ENCODE measurements at places on chromosomes 12 and 14. TPM values are rescaled to one million over a fixed set of nuclear protein-coding genes. Genes with fewer than 3 reads are reported as not detected.

MANSC4 gene
- total RNA-seq: 0.29 TPM

DPPA3 gene
- total RNA-seq: 0.81 TPM

KLRC1 gene
- total RNA-seq: not detected

KRT72 gene
- not detected for total RNA-seq

DNA sequence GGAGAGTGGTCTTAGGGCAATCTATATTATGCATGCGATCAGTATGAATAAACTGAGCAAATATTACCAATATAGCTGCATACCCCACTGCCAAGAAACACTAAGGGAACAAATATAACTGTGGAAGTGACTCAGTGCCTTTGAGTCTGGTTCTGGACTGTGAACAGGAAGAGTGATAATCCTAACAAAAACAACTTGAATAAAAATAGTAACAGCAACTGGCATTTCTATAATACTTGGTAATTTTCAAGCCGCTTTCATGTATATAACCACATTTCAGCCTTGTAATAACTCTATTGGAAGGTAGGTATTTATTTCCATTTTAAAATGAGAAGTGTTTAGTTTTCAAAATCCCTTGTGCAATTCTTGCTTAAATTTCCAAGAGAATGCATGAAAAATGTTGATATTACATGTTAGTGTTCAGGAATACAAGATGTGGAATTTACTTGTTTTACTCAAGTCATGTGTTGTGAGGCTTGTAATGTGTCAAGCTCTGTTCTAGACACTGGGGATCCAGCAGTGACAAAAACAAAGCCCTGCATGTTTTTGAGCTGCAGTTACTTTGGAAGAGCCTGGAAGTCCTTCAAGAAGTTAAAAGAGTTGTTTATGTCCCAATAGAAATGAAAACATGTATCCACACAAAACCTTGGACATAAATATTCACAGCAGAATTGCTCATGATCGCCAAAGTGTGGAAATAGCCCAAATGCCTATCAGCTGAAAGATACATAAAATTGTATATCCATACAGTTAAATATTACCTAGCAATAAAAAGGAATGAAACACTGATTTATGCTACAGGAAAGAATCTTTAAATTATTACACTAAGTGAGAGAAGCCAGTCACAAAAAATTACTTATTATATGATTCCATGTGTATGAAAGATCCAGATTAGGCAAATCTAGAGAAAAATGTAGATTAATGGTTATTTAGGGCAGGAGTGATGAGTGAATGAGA is 338.1 kb upstream of the TMEM132C start:
- H3K27ac ChIP-seq: no peak overlapping the region
- no peak overlapping the region for H3K4me3 ChIP-seq
- no peak for DNase-seq
- H3K36me3 ChIP-seq: no peaks in the 10 kb centered on the region

DNA sequence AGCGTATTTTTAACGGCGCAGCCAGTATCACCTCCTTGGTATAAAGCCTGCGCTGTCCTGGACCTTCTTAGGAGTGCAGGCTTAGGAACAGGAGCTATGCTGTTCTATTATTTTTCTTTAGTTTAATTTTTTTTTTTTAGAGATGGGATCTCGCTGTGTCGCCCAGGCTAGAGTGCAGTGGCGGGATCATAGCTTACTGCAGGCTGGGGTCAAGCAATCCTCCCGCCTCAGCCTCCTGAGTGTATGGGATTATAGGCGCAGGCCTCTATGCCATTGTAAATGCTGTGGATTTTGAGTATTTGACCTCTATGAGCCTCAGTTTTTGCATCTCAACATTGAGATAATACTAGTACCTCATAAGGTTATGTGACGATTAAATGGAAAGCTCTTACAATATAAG is 4.1 kb downstream of the OR10AD1 start:
- peaks cover 28% of the 10 kb centered on the region for H3K36me3 ChIP-seq
- peak overlapping the region; percentile 68 for H3K4me3 ChIP-seq
- H3K27ac ChIP-seq: peak overlapping the region; percentile 88
- no peaks in the 10 kb centered on the region for H3K27me3 ChIP-seq
- DNase-seq: no peak
- H3K4me1 ChIP-seq: peaks cover 54% of the 10 kb centered on the region

DNA sequence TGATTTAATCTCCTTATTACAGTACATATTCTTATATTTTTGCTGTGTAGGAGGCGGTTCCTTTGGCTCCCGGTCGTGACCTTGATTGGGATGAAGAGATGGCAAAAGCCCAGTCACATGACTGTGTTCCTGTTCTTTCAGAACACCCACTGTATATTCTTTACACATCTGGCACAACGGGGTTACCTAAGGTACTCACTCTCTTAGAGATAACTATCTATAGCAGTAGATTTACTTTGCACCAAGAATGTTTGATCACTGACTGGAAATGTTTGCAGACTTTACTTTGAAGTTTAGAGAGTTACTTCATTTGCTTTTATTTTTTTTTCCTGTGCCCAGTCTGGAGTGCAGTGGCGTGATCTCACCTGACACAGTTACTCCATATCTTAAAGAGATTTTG is 65.2 kb downstream of the ACSS3 start:
- H3K27me3 ChIP-seq: no peaks in the 10 kb centered on the region
- DNase-seq: no peak
- H3K27ac ChIP-seq: no peak overlapping the region
- peaks cover 30% of the 10 kb centered on the region for H3K4me1 ChIP-seq
- H3K4me3 ChIP-seq: no peak overlapping the region

GRCh38 chr12:105538880-105539279 is 208.4 kb downstream of the C12orf75 start:
- H3K4me3 ChIP-seq: no peak overlapping the region
- H3K27me3 ChIP-seq: no peaks in the 10 kb centered on the region
- no peak for DNase-seq
- no peaks in the 10 kb centered on the region for H3K4me1 ChIP-seq
- peaks cover 10% of the 10 kb centered on the region for H3K36me3 ChIP-seq
- H3K27ac ChIP-seq: no peak overlapping the region

- H3K4me3 ChIP-seq: no peak overlapping the region
- no peak for DNase-seq
- no peaks in the 10 kb centered on the region for H3K27me3 ChIP-seq
These were observed 35.7 kb downstream of the GNPTAB start for GRCh38 chr12:101795013-101795412.

DNA sequence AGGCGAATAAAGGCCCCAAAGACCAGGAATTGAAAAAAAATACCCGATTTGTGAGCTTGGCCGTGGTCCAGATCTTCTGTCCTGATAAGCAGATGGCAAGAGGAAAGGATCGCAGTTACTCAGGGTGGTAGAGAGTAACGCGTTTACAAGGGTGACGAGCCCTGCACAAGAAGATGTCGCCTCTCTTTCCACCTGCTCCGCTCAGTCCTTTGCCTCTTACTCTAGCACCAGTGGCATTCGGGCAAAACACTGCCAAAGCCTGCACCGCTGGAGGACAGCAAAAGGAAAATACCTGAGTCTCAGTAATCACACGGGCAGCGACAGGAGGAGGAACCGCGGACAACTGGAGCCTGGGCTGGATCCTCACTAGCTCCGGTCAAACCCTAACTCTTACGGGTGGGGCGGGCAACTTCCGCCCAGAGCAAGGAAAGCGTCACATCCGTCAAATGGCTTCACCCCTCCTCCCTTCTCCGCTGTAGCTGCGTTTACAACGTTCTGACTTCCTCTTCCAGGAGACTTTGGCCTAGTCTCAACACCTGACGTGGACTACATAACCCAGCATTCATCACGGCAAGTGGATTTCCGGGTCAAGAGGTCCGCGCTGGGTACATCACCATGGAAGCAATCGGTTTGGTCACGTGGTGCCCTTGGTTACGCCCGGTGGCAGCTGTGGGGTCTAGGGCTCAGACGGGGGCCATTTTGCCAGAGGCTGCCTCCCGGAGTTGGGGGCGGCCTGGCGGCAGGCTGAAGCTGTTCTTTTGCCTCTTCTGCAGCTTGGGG is at the start of the genes KLHL28 and TOGARAM1:
TSS of gene KLHL28 (minus strand) at position 394 of the 780 bp plus-strand sequence. CDS start 16,019 bp downstream, outside the sequence.
TSS of gene TOGARAM1 (plus strand) at position 637 of the 780 bp plus-strand sequence. CDS start 232 bp downstream, outside the sequence.
- peaks cover 2% of the 10 kb centered on the region for H3K36me3 ChIP-seq
- peak; percentile 82 for DNase-seq
- H3K27ac ChIP-seq: no peak within 1 kb of the TSS
- no peak within 1 kb of the TSS for H3K4me3 ChIP-seq
- no peaks in the 10 kb centered on the region for H3K27me3 ChIP-seq
- peaks cover 48% of the 10 kb centered on the region for H3K4me1 ChIP-seq

DNA sequence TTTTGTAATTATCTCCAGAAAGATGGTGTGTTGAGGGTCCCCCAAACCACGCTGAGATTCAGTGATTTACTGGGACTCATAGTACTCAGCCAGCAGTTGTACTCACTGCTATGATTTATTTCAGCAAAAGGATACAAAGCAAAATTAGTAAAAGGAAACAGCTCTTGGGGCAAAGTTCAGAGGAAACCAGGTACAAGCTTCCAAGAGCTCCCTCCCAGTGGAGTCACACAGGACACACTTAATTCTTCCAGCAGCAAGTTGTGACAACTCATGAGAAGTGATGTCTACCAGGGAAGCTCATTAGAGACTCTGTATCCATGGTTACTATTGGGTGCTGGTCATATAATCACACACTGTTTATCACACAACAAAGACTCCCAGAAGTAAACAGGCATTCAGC is 38.7 kb downstream of the TTC8 start:
- H3K4me3 ChIP-seq: no peak overlapping the region
- DNase-seq: no peak
- peaks cover 28% of the 10 kb centered on the region for H3K36me3 ChIP-seq

DNA sequence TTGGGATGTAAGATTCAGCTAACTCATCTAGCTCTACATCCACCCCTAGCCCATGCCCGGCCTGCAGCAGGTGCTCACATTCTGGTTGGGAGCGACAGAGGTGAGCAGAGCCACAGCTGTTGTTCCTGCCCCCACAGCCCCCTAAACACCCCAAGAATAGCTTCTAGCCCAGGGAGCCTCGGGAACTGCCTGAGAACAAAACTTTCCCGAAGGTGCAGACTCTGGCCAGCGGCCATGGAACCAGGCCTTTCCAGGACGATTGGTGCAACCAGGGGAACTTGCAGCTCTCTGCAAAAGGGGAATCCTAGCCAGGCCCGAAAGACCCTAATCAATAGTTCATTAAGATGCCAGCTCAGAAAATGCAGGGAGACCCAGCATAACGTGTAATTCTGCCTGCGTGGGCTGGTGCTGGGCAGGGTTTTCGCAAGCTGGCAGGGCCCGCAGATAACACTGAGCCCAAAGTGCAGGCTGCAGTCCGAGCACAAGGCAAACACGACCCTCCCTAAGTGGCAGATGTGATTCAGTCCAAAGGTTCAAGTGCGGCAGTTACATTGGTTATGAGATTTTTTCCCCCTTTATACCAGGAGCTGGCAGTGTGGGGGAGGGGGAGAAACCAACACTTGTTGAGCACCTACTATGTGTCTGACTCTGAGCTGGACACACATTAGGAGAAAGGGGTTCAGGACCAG is 122.5 kb upstream of the MAP1LC3B2 start:
- H3K27ac ChIP-seq: peak overlapping the region; percentile 16
- H3K27me3 ChIP-seq: no peaks in the 10 kb centered on the region
- no peak for DNase-seq
- H3K36me3 ChIP-seq: no peaks in the 10 kb centered on the region
- H3K4me3 ChIP-seq: no peak overlapping the region
- H3K4me1 ChIP-seq: peaks cover 24% of the 10 kb centered on the region

GRCh38 chr12:101018540-101018939 is 191.5 kb downstream of the SLC5A8 start:
- H3K27ac ChIP-seq: peak overlapping the region; percentile 90
- H3K27me3 ChIP-seq: no peaks in the 10 kb centered on the region
- peaks cover 12% of the 10 kb centered on the region for H3K4me1 ChIP-seq
- no peak for DNase-seq
- no peak overlapping the region for H3K4me3 ChIP-seq

- no peaks in the 10 kb centered on the region for H3K27me3 ChIP-seq
- H3K4me3 ChIP-seq: no peak overlapping the region
- no peaks in the 10 kb centered on the region for H3K36me3 ChIP-seq
- H3K27ac ChIP-seq: no peak overlapping the region
These were observed 37.6 kb downstream of the SPTSSA start for GRCh38 chr14:34424488-34424887.

DNA sequence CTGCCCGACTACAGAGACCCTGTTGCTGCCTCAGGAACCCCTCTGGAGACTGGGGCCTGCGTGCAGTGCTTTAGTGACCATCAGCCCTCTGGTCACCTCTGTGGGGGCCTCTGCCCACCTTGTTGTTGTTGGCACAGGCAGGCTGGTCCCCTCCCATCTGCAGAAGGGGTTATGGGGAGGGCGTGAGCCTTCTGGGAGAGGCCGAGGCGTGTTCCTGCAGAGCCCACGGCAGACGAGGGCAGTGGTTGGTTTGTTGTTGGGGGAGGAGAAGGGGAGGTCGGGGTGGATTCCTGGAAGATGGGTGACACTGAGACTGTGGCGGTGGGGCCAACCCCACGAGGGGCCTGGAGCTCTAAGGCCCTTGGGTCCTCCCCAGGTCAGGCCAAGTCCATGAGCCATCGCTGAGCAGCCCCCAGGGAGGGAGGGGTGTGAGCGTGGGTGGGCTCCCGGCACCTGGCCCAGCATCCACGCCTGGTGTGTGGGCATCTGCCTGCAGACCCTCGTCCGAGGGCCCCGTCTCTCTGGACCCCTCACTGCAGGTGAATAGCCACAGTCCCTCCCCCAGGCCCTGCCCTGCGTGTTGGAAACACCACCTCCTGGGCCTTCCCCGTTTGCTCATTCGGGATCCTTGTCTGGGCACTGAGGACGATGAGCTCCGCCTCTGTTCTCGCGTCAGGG is 23.6 kb downstream of the FBRSL1 start:
- H3K36me3 ChIP-seq: peaks cover 19% of the 10 kb centered on the region
- no peak overlapping the region for H3K4me3 ChIP-seq
- peak overlapping the region; percentile 59 for H3K27ac ChIP-seq
- no peaks in the 10 kb centered on the region for H3K27me3 ChIP-seq
- H3K4me1 ChIP-seq: peaks cover 8% of the 10 kb centered on the region

DNA sequence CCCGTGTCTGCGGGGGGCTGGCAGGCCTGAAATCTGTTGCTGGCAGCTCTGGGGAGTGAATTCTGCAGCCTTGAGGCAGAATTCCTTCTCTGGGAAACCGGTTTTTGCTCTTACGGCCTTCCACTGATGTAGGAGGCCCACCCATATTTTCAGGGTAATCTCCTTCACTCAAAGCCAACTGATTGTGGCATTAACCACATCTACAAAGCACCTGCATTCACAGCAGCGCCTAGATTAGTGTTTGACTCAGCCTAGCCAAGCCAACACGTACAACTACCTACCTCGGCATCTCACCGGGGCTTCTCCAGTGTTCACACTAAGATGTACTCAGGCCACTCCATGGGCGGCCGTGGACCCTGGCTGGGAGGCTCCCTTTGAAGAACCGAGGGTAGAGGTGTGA is 15.8 kb downstream of the C12orf43 start:
- DNase-seq: no peak
- H3K27ac ChIP-seq: no peak overlapping the region
- H3K4me3 ChIP-seq: no peak overlapping the region
- peaks cover 8% of the 10 kb centered on the region for H3K4me1 ChIP-seq
- peaks cover 19% of the 10 kb centered on the region for H3K36me3 ChIP-seq

Data from mesothelial cell of epicardium (in vitro differentiated cells).